Mammary epithelial cell (primary cell): ENCODE measurements at places on chromosomes 1 and 21. TPM values are rescaled to one million over a fixed set of nuclear protein-coding genes. Genes with fewer than 3 reads are reported as not detected.

GRCh38 chr1:182625719-182626504, 21.7 kb upstream of the RGS16 start:
- DNase-seq: peak; percentile 36

GRCh38 chr1:152110860-152111514, 4.3 kb downstream of the TCHH start:
- DNase-seq: peak; percentile 71

DNA sequence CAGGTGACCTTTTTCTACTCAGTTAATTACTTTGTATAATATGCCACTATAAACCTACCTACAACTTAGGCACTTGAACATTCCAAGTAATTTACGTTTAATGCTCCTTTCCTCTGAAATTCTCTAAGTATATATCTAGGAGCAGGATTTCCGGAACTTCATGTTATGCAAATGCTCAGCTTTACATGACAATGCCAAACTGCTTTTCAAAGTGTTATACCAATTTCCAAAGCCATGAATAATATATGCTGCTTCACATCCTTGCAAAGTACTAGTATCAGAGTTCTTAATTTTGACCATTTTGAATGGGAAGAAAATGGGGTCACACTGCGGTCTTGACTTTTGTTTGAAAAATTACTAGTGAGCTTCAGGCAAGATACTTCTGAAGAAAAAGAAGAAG, 5.8 kb upstream of the XCL1 start:
- no peak for DNase-seq

Gene NUF2
- total RNA-seq: 5.2 and 16.5 TPM in 2 replicates

Gene TSSK3
- total RNA-seq: 1.2 and 1.6 TPM in 2 replicates

- DNase-seq: no peak
Observed at GRCh38 chr21:44303490-44303981, 3.7 kb downstream of the PFKL start.

- peak; percentile 70 for DNase-seq
Observed at GRCh38 chr1:77889671-77890070, 1.2 kb downstream of the NEXN start.

GRCh38 chr1:245585252-245585959, 430.6 kb downstream of the KIF26B start:
- peak; percentile 82 for DNase-seq

DNA sequence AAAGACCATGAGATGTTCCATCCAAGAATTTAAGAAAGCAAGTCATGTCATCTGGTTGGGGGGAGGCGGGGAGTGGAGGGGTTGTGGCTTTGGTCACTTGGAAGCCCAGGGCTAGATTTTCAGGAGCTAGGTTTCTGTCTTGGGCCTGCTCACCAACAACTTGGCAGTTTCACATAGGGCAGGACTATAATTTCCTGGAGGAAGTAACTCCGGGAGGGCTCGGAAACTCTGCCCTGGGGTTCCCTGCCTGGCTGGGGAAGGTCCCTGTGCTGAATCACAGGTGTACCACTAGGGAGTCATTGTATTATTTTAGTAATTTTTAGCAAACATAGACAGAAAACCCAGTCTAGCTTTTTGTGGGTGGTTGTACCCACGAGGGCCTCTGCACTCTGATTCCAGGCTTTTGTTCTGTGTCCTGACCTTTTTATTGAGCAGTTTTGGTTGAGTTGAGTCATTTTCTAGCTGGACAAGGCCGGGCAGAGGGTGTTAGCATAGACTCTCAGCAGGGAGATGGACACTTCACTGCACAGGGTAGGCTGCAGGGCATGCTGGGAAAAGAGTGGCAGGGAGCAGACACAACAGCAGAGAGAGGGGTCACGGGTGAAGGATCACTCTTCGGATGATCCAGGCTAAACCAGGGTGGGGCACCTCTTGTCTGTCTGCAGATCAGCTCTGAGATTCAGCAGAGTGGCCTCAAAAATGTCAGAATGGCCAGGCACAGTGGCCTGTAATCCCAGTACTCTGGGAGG, 144.7 kb downstream of the GRIK3 start:
- DNase-seq: no peak

Gene MCOLN2
- total RNA-seq: 1.6 and 3.5 TPM in 2 replicates

DNA sequence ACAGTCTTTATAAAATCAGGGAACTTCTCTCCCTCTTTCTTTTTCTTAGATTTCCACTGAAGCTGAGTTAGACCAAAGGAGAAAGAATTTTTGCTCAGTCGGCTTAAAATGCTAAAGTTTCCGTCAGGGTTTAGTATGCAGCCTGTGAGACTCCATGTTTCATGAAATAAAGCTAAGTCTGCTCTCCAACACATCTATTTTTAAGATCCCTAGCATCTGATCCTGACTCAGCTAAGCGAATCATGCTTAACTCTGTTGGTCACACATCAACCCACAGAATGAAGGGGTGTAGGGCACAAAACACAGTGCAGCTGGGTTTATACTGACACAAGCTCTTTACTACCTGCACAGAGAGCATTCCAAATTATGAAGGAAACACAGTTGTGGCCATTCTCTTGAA, 102.4 kb upstream of the ZNF281 start:
- peak; percentile 66 for DNase-seq

GRCh38 chr1:94100785-94101612, 19.9 kb downstream of the ABCA4 start:
- peak; percentile 51 for DNase-seq

DNA sequence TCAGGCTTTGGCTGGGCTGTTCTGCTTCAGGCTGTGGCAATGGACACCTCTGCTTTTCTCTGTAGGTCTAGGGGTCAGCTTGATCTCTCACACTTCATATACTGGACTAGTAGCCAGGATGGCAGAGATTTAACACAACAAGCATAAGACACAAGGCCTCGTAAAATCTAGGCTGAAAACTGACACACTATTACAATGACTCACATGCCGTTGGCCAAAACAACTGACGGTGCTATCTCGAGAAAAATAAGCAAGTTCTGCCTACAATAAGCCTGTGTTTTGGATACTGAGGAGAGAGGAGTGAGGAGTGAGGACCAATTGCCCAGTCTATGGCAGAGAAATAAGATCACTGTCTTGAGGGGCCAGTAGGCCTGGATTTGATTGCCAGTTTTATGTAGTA, 840.7 kb upstream of the ADAMTS5 start:
- no peak for DNase-seq

- peak; percentile 33 for DNase-seq
Observed at GRCh38 chr1:121418369-121419049, 233.7 kb downstream of the SRGAP2C start.

GRCh38 chr1:29033829-29034466, 89.8 kb downstream of the TMEM200B start:
- peak; percentile 35 for DNase-seq

Gene LDLRAD1
- total RNA-seq: not detected

DNA sequence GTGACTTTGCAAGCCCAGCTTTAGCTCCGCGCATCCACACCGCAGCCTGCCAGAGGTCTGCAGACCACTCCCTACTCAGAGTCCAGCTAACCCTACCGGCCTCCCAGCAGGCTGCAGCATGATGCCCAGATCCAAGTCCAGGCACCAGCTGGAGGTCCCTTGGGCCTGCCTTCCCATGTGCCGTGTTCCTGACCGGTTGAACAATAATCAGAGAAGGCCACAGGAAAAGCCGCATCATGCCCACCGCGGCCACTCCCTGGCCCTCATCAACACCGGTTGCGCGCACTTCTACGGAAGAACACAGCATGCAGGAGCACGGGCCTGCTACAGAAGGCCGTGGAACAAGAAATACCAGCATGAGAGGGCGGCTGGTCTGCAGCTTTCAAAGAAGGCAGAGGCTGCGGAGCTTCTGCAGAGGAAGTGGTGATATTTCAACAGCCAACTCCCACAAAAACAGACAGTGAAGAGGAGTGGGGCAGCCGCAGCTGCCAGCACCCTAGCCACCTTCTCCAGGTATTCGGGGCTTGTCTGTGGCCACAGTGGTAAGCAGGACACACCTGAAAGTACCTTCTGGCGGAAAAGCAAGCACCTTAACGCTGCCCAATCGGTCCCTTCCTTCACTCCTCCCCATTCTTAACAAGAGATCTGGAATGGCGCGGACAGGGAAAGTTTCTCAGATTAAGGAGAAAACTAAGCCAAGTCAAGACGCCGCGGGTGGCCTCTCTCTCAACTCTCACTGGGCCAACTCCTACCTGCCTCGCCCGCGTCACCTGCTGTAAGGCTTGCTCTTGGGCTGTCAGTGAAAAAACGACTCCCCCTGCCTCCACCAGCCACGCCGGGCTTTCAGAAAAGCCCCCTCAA, 1.5 kb downstream of the PGBD5 start:
- DNase-seq: no peak

Gene IFNAR2
- total RNA-seq: 5.7 TPM

- DNase-seq: peak; percentile 49
Observed at GRCh38 chr1:62429581-62429980, 7.3 kb upstream of the USP1 start.

DNA sequence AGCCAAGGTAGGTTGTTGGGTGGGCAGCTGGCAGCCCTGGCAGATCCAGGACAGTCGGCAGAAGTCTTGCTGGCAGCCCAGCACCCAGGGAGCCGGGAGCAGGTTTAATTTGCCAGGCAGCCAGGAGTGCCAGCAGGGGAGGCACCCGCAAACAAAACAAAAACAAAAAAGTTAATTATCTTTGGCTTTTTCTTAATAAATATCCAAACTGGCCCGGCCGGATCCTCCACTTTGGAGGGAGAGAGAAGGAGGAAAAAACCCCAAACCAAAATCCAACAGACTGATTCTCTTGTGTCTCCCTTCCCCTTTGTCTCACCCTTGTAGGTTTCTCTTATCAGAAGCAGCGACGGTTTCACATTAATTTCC, 97.0 kb downstream of the CASZ1 start:
- no peak for DNase-seq

DNA sequence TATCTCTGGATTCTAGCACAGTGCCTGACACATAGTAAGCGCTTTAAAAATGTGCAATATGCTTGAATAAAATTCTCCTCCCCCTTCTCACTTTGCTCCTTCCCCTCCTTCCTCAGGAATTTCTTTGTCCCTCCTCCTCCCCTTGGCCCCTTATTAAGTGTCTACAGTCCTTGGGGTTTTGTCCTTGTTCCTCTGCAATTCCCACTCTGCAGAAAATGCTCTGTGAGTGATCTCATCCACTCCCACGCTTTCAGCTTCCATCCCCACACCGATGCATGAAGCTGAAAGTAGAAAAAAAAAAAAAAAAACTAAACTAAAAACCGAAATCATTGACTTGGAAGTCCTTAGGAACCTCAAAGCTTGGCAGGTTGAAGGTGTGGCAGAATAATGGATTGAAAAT, 273.6 kb downstream of the RRAGC start:
- no peak for DNase-seq

DNA sequence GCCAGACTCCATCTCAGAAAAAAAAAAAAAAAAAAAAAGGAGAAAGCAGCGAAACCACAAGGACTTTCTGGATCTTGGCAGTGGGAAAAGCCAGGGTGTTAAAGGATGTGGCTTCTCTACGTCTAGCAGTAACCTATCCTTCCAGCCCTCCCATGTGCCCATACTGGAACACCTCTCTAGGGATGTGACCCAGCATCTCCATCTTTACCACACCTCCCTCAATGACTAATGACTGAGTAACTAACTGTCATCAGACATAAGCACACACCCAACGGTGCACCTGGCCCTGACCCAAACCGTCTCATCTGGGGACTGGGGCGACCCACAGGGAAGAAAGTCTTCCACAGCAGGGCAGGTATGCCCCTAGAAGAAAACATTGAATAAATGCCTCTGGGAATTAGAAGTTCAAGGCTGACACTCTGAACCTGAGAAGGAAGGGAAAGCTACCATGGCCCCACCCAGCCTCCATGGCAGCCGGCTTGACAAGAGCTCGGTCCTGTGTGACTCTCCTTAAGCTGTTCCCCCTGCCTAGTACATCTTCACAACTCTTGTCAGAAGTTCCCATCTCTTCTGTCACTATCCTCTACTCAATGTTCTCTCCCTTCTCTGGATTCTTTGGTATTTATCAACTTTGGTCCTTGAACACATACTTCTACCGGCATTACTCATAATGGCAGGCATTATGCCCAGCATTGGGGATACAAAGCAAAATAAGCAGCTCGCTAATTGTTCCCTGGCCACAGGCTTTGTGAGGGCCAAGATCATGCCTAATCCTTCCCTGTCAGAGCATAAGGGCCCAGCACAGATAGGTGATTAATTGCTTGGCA, 14.8 kb upstream of the PAQR6 start:
- peak; percentile 91 for DNase-seq

GRCh38 chr1:24149866-24150233, 6.9 kb upstream of the IL22RA1 start:
- DNase-seq: peak; percentile 88

Gene FAM151A
- total RNA-seq: not detected

DNA sequence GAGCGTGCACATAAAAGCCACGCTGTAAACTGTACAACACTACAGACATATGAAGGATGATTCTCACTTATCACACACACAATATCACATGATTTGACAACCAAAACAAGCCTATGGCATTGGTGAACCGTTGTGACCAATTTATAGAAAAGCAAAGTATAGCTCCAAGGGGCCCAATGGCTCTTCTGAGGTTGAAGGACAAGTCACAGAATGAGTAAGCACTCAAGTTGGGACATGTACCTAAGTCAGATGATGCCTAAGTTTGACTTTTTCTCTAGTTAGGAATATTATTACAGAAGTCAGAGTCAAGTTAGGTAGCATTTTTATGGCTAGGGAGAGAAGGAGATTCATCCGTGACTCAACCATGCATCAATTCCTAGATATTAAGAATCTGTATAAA, 45.7 kb downstream of the PLPP3 start:
- DNase-seq: peak; percentile 80

Gene CMPK1
- 96.6 and 97.2 TPM in 2 replicates for total RNA-seq

Gene BCL2L15
- not detected for total RNA-seq

Gene LCE3D
- total RNA-seq: 1.2 TPM in 1 of 2 replicates, not detected in the other

GRCh38 chr1:172680733-172681275, 21.9 kb downstream of the FASLG start:
- DNase-seq: no peak

DNA sequence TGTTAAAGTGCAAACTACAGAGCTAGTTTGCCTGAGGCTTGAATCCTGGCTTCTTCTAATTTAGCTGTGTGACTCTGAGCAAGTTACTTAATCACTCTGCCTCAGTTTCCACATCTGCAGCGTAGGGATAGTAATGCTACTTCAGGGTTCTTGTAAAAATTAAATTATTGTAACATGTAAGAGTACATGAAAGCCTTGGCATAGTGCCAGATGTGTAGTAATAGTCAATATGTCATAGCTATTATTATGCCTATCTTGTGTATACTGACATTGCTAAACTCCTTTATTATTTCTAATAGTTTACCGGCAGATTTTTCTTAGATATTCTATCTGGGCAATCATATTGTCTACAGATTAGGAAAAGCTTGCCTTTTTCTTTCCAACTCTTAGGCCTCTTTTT, 6.8 kb upstream of the TADA1 start:
- DNase-seq: no peak

Gene HMGN2
- total RNA-seq: 63.2 TPM
